ENCODE measurements at places on chromosomes 1 and 21.

- DNase-seq, result no peak
Observed at GRCh38 chr1:233569636-233570035, 44.3 kb upstream of the KCNK1 start.

GRCh38 chr21:14545906-14546480, at the start of gene SAMSN1:
TSS of gene SAMSN1 (minus strand) at chr21:14546315. CDS start at chr21:14546261, 54 bp downstream.
- no peak for DNase-seq

GRCh38 chr1:206631085-206631509, 4.2 kb upstream of the DYRK3 start:
- no peak for DNase-seq

DNA sequence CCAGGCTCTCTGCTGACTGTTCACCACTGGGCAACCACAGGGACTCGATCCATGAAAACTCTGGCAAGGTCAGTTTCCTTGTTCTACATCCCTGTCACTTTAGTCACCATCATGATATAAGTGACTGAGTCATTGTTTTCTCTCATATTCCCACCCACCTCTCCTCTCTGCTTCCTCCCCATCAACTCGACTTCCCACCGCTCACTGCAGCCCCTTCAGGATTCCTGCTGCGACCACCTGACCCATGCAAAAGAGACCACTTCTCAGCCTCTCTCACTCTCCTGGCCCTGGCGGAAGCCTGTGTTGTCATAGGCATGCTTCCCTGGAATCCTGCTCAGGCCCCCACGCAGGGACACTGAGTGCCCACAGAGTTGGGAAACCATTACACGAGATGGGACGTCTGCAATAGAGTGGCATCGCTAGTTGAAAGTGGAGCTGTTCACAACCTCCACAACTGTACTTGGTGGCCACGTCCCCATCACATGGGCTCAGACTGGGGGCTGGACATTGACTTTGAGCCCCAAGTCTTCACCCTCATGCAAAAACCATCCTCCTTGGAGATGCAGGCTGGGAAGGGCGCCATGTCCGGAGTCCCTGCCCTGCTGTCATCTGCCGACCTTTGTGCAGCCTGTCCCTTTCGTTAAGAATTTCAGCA, 1.8 kb upstream of the TFF2 start:
- no peak for DNase-seq

- DNase-seq, result no peak
Observed at GRCh38 chr1:64601207-64601606, 131.3 kb downstream of the CACHD1 start.

DNA sequence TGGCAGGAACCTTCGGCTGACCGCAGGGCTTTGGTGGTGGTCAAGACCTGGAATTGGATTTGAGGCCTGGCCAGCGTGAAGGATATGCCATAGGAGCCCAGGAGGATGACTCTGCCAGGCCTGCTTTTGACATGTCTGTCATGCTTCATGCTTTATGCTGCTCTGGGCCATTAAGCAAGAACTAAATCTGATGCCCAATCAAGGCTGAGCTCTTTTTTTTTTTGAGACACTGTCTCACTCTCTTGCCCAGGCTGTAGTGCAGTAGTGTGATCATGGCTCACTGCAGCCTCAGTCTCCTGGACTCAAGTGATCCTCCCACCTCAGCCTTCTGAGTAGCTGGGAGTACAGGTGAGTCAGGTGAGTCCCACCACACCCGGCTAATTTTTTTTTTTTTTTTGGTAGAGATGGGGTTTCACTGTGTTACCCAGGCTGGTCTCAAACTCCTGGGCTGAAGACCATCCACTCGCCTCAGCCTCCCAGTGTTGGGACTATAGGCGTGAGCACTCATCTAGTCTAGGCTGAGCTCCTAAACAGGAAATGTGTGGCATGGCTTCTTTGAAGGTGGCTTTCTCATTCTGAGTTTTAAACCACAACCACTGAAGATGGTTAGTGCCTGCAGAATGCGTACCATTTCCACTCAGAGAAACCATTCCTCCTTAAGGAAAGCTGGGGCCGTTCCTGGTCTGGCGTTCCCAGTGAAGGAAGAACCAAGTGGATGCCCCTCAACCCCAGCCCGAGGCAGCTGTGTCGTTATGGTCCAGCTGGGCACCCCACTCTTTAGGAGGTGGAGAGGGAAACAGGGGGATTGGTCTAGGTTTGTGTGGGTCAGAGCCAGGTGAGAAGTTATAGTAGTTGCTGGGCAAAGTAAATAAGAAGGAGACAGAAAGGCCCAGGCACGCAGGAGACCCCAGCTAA, 34.2 kb upstream of the ATP5PO start:
- DNase-seq, result no peak

DNA sequence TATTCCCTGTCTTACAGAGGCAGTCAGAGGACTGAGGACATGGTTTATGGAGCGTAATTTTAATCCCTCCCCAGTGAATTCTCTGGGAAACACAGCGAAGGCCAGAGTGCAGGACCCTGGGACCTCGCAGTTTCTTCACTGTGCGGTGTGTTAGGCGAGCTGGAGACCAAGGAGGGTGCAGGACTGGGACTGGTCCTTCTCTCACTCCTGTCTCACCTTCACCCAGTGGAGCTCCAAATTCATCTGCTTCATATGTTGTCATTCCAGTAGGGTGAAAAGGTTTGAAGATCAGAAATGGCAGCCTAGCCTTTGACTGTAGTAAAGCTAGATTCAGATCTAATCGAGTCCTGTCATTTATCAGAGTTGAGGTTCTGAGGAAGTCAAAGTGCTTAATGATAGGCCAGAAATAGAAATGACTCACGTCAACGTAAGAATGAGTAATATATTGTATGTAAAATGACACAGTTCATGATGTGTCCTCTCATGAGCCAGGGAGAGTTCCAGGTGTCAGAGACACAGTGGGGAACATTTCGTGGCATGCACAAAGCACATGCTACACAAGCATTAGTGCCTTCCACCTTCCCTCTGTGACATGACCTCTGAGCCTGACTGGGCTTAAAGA, 647.5 kb downstream of the SMYD3 start:
- no peak for DNase-seq

DNA sequence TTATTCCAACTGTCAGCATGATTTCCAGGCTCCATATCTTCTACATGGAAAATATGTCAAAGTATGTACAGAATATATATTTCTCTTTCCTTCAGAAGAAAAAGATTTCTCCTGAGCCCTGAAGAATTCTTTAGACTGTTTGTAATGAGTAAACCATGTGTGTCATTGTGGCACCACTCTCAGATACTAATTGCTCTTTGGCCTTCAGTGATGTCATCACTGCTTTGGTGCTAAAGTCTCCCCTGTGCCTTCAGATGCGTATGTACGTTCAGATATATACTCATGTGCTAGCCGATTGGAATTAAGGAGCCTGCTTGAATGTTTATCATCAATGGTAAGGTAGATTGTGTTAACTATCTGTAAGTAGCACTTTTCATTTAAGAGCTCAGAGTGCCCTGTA, 20.6 kb upstream of the NBL1 start:
- DNase-seq, result no peak

DNA sequence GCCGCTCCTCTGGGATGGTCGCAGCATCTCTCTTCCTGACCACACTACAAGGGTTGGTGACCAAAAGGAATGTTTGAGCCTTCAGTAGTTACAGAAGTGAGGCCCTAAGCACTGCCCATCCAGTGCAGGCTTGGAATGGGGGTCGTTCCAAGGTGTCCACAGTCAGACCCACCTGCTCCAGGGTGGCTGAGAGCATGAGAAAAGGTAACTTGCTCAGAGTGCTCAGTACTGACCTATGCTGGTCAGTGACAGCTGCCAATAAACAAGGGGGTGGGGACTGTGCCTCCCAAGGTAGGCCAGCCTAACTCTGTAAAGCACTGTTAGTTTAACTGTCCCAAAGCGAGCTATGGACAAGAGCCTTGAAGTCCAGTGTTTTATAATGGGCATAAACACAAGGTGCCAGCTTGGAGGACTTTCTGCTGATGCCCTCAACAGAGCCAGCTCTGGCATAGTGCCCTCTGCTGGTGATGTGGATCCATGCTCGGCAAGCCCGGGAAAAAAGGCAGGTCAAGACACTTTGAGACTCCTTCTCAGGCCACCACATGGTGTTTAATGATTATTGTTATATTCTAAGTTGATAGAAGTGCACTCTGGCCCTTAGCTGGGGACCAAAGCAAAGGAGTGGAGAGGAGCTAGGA, 78.1 kb upstream of the DNAH14 start:
- DNase-seq, result peak; percentile 37

DNA sequence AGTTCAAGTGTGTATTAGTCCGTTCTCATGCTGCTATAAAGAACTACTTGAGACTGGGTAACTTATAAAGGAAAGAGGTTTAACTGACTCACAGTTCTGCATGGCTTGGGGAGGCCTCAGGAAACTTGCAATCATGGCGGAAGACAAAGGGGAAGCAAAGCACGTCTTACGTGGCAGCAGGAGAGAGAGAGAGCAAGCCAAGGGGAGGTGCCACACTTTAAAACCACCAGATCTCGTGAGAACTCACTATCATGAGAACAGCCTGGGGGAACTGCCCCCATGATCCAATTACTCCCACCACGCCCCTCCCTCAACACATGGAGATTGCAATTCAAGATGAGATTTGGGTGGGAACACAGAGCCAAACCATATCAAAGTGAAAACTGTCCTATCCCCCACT, 4.1 kb upstream of the MIS18A start:
- DNase-seq, result no peak

- DNase-seq, result no peak
Observed at GRCh38 chr1:157111396-157112165, 12.0 kb upstream of the ETV3L start.

DNA sequence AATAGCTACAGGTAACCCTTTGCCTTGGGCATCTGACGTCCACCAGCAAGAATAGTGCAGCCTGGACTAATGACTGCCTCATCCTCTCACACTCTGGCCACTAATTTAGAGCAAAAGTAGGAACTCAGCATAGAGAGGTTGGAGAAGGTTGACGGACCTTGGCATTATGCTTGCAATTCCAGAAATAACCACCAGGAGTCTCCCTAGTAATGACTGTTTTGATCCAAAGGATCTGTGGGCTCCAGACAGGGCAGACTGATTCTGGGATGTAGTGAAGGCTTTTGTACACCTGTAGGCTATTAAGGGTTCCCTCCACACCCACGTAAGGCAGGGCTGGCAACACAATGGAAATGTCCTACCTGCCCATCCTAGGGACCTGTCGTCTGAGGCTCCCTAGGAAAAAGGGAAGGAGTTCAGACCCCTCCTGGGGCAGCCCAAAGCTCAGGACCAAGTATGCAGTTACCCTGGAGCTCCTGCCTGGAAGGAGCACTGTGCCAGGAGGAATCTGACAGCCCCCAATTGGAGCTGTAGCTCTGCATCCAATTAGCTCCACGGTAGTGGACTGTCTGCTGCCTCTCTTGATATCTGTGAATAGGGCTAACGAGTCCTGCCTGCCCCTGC, 91.0 kb upstream of the TMEM51 start:
- no peak for DNase-seq

GRCh38 chr1:117820694-117821381, 108.6 kb downstream of the GDAP2 start:
- no peak for DNase-seq

DNA sequence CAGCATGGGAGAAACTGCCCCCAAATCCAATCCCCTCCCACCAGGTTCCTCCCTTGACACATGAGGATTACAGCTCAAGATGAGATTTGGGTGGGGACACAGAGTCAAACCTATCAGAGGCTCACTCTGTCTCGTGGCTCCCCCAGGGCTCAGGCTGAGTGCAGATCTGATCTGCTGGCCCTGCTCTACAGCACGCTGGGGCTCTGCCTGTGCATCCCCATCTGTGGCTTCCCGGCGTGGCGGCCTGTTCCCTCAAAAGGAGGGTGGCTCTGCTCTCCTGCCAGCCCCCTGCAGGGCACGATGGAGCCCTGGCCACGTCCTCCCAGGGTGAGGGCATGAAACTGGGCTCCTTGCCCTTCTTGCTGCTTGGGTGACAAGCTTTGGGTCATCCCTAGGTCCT, 19.8 kb upstream of the SMYD3 start:
- no peak for DNase-seq
